ENCODE measurements at places on chromosomes 2 and 18.
A peak's percentile ranks its signal among the peaks of the same experiment; 100 is the strongest.

DNA sequence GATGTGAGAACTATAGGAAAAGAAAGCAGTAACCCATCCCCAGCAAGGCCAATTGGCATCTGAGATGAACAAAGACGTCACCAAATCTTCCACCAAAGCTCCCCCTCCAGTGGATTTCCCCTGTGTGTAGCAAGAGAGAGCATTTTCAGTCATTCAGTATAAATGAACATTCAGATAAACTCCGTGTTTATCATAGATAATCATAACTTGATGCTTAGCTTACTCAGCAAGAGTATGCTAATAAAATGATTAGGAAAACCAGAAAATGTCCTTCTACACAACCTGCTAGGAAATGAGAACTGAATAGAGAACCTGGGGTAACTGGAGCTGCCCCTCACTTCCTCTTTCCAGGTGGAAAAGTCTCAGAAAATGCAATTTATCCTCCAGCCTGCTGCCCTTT is 198.0 kb upstream of the CCDC150 start:
- DNase-seq = no peak

DNA sequence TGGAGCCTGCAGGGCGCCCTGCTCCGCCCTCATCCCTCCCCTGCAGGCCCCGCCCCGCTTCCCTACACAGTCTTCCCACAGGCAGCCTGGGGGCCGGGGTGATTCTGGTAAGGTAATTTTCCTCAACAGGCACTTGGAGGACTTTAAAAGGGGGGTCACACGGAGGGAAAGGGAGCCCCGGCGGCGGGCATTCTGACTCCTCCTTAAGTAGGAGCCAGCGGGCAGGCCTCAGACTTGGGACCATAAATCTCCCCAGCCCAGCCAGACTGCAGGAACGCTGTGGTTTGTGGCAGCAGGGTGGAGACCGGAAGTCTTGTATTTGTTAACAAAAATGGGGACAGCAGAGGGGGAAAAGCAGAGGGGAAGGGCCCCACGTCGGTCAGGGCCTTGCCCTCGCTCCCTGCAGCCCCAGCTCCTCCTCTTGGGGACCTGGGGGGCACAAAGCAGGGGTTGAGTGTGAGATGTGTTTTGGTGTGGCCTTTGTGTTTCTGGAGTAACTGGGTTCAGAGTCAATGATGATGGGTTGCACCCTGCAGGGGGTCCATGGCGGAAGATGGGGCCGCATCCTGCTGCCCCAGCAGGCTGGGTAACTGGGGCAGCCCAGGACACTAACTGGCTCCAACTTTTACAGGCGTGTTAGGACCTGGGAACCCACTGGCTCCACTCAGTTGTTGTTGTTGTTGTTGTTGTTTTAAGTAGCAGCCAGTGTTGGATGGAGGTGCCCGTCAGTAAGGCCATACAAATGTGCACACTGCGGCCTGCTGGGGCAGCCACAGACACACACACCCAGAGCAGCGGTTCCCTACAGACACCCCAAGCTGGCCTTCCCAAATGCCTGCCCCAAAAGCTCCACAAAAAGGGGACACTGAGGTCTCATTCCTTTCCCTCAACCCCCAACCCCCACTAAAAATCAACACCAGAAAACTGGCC is 27.7 kb downstream of the SMAD7 start:
- peak; percentile 74 for DNase-seq

DNA sequence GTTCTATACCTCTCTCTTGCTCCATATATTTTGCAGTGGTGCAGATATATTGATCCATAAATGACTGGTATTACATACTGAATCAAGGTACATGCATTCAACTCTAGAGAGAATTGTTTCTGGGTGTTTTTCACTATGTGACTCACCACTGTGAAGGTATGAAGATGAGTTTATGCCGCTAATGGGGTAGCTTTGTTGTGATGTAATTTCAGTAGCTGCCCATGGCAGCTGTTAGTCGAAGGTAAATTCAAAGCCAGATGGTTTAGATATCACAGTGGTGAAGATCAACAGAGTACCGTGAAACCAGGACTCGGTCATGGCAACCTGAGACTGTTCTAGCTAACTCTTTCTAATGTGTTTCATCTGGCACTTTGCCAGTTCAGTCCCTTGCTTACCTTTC is 50.4 kb downstream of the PKP4 start:
- no peak for DNase-seq

- no peak for DNase-seq
Observed at GRCh38 chr2:75065402-75066008, 107.1 kb downstream of the POLE4 start.

DNA sequence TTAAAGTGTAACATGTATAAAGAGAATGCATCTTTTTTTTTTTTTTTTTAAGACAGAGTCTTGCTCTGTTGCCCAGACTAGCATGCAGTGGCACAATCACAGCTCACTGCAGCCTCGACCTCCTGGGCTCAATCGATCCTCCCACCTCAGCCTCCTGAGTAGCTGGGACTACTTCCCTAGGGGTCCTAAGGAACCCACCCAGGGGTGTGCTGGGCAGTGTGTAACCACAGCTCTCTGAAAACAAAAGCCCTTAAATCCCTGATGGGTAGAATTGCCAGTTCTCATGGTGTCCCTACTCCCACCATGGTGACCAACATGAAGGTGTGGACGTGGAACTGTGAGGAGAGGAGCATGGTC is 105.6 kb upstream of the ST3GAL5 start:
- no peak for DNase-seq

- no peak for DNase-seq
Observed at GRCh38 chr18:9612977-9613376, 1.4 kb downstream of the PPP4R1 start.

DNA sequence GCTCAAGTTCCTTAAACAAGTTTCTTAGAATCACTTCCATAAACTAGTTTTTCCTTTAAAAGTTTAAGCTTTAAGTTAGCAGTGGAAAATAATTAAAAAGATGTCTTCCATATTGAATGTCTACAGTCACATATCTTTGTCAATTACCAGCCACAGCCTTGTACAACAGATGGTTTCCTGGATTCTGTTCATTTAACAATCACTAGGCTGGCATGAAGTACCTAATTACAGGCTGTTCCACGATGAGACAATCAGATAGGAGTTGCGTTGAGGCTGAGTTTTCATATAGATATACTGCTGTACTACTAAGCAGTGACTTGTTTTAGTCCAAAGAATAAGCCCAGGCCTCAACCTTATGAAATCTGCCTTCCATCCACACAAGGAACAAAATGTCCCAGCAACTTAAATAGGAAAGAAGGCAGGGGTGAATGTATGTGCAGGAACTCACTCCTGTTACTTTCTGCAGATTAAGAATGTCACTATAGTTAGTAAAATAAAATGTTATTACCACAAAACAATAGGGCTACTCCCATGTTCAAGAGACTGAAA is 131.0 kb downstream of the ZAP70 start:
- no peak for DNase-seq

- DNase-seq = no peak
Observed at GRCh38 chr2:19898592-19899329, 3.0 kb downstream of the TTC32 start.

- DNase-seq = no peak
Observed at GRCh38 chr2:160469621-160470204, 23.9 kb downstream of the RBMS1 start.

- peak; percentile 44 for DNase-seq
Observed at GRCh38 chr2:99159594-99159993, 4.8 kb downstream of the LIPT1 start.

DNA sequence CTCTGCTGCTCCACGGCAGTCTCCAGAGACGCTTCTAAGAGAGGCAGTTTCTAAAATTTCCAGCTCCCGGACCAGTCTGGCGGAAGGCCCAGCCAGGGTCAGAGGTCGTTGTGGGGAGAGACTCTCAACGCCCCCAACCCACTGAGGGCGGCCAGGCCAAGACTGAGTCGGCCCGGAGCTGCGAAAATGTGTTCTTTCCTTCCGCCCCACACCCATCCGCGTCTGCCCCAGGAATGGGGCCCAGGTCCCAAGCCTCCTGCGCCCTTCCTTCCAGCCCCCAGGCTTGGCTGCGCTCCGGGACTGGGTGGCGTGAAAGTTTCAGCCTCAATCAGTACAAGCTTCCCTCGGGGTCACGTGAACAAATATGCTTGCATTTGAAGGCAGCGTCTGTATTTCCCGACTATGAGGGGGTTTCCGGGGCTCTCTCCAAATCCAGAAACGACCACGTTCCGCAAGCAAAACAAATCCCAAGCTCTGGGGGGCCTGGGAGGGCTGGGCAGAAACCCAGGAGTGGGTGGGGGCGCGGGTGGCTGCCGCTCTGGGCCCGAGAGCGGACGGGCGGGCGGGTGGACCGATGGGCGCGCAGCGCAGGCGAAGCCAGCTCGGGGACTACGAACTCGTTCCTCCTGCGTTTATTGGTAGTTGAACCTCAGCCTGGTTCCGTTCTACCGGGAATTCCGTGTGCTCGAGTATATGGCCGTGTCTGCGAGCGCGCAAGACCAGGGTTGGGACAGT is 3.3 kb downstream of the HOXD3 start:
- no peak for DNase-seq

DNA sequence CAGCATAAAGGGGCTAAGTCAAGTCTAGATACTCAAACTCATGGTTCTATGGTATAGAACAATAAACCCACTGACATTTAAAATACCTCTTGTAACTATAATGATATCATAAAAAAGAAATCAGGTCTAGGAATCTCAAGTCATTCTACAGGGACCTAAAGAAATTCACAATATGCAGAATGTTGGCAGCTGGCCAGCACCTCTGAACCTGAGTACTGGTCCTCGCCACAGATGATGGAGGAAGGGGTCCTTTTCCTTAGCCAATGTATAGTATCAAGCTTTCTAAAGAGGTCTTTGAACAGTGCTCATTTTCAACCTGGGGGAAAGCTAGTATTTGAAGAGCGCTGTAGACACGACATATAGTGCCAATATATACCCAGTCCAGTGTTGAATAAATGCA is 108.4 kb upstream of the ITGB6 start:
- no peak for DNase-seq

- DNase-seq = no peak
Observed at GRCh38 chr18:31500051-31500688, 2.2 kb downstream of the DSG2 start.

DNA sequence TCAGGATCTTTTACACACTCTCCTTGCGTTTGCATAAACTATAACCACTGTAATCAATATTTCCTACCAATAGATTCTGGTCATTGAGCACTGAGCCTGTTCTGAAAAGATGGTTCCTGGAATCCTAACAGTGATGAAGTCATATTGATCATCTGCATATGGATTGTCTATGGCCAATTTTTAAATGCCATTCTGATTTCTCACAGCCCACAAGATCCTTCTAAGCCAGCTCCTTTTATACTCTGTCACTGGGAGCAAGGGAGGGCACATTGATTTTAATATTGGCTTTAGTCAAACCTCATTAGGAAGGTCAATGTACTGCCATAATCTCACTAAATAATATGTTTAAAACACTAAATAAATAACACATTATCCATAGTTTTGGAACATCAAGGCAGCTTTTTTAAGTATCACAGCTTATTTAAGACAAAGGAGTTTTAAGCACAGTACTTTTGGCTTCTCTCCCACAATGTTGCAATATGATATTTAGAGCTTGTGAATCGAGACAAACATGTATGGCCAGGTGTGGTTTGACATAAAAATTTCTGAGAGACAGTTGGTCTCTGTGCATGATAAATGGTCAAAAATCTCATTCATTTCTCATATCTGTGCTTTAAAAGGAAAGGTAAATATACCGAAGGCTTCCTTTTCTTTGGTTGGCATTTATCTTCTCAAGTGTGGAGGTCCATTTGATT is 267.3 kb downstream of the MTX2 start:
- DNase-seq = peak; percentile 28

GRCh38 chr2:159879051-159879604 is 81.1 kb upstream of the CD302 start:
- DNase-seq = no peak

DNA sequence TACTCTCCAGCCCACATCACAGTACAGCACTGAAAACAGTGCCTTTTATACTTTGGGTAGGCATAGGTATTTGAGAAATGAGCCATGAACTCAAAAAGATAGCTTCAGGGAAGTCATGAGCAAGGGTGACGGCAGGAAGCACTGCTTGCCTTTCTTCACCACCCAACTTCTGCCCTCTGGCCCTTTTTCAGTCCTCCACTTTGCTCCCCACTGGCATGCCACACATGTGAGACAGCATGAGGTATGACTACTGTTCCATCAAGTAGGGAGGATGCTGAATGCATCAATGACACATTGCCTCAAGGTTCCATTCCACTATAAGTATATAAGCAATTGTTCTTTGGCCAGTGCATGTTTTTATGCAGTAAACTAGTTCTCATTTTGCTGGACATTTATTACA is 373.0 kb downstream of the NRXN1 start:
- no peak for DNase-seq

GRCh38 chr18:75341897-75342296 is 85.6 kb downstream of the SMIM21 start:
- no peak for DNase-seq

- DNase-seq = no peak
Observed at GRCh38 chr2:180057706-180058412, 50.8 kb upstream of the CWC22 start.

DNA sequence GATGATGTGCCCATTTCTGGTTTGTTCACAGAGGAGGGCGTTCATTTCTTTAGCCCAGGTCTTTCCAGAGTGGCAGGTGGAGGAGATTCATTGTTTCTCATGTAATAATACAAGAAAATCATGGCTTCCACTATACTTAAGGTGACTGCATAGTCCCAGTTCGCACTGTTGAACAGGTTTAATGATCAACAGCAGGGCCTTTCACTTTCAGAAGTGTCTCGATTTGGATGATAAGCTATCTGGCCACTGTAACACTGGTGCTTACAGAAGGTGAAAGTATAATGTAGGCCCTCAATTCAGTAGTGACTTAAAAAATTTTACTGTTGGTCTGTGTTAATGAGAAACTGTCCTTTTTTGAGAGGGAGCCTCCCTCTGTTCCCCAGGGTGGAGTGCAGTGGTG is 1.4 kb downstream of the RMC1 start:
- peak; percentile 62 for DNase-seq

GRCh38 chr2:233828546-233829192 is 25.7 kb downstream of the HJURP start:
- no peak for DNase-seq

- DNase-seq = no peak
Observed at GRCh38 chr2:230268606-230269243, 43.2 kb downstream of the SP140 start.

GRCh38 chr2:29495536-29496060 is 380.4 kb downstream of the CLIP4 start:
- no peak for DNase-seq

- no peak for DNase-seq
Observed at GRCh38 chr2:20099780-20100179, 48.4 kb upstream of the LAPTM4A start.

DNA sequence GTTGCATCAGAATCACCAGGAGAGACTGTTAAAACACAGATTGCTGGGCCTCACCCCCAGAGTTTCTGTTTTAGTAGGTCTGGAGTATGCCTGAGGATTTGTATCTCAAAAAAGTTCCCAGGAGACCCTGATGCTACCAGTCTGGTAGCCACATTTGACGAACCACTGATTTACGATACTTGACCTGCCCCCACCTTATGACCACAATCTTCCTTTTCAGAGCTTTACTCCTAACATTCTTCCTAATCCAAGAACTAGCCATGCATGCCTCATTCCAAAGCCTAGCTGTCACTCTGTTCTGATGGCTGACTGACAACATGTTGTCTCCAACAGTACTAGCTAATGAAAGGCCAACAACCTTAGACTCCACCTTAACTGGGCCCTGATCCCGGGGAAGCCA is 191.4 kb downstream of the MBD2 start:
- peak; percentile 85 for DNase-seq

GRCh38 chr2:160278879-160279177 is 78.8 kb upstream of the ITGB6 start:
- DNase-seq = no peak

- no peak for DNase-seq
Observed at GRCh38 chr2:24984912-24985311, 13.2 kb upstream of the DNAJC27 start.

Data from renal cortical epithelial cell (primary cell).